ENCODE measurements at places on chromosomes 6 and 20.

GRCh38 chr6:25583099-25583498 is 68.9 kb upstream of the SCGN start:
- no peak for DNase-seq

- DNase-seq, result no peak
Measured at GRCh38 chr6:140082867-140083297, 708.4 kb upstream of the CITED2 start.

DNA sequence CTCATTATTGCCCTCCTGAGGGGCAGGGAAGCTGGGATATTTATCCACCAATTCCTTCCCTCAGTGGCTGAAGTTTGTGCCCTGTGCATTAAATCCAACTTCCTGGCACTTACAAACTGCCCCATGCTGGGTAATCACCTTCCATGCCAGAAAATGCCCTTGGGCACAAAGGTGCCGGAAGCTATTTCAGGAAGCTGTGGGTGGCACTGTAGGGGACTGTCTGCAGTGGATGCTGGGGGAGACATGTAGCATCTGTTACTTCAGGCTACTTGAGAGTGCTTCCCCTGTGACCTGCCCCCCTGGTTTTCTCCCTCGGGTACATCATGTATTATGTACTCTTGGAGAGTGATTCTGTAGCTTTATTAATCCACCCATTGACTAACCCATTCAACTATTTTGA is 24.7 kb upstream of the RALGAPA2 start:
- DNase-seq, result no peak

DNA sequence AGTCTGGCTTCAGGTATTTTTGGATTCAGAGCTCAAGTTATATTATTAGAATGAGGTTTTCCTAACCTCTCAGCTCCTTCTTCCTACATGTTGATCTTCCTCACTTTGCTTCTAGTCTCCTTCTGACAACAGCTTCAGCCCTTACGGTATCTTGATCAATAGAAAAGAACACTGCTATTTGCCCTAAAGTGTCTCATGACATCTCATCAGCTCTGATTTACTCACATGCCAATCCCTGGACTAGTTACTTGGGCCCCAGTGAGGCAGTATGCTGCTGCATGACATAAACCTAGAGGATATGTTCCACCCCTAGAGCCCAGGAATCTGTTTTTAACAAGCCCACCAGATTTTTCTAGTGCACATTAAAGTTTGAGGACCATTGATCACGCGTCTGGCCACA is 110.3 kb downstream of the UNC5CL start:
- no peak for DNase-seq

GRCh38 chr20:49647550-49647949 is 66.1 kb downstream of the B4GALT5 start:
- no peak for DNase-seq

DNA sequence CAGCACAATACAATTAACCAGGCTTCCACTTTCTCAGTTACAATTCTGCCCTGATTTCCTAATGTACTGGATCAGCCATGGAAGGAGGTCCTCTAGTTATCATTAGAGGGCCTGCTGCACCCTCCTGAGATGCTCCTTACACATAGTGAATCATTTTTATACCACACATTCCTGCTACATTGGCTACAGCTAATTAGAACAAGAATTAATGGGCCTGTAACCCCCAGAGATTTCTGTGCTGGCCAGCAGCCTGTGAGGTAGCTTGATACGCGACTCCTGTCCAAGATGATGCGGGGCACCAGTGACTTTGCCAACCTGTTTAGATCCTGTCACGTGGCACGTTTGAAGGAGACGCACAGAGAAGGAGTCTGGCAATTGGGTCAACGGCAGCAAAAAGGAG is 422.8 kb downstream of the EPM2A start:
- DNase-seq, result no peak

DNA sequence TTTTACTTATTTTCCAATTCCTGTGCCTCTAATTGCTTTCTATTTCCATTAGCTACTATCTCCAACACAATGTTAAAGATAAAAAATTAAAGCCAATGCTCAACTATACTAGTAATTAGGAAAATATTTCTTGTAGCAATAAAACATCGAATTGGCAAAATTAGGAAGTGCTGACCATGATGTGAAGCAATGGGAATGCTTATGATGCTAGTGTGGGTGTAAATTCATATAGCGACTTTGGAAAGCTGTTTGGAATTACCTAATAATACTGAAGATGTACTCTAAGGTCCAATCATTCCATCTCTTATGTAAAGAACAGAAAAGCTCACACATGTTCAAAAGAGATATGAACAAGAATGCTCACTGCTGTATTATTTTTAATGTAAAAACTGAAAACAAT is 78.2 kb downstream of the UBE3D start:
- no peak for DNase-seq

DNA sequence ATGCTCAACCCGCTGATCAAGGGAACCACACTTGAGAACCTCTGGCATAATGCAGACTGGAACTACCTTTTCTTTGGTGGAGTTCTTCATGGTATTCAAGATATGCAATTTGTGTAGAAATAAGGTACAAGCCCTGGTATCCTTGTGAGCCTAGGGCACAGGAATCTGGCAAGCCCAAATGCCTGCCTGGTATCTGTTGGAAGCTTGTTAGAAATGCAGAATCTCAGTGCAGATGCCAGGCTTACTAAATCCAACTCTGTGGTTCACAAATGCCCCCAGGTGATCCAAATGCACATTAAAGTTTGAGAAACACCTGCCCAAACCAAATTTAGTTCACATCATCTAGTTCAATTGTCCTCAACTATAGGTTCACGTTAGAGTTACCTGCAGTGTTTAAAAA is 159.8 kb upstream of the LAMP5 start:
- no peak for DNase-seq

GRCh38 chr6:167567142-167568033 is 242.5 kb downstream of the TTLL2 start:
- DNase-seq, result no peak

GRCh38 chr20:18144541-18145099 is 7.0 kb downstream of the KAT14 start:
- no peak for DNase-seq

DNA sequence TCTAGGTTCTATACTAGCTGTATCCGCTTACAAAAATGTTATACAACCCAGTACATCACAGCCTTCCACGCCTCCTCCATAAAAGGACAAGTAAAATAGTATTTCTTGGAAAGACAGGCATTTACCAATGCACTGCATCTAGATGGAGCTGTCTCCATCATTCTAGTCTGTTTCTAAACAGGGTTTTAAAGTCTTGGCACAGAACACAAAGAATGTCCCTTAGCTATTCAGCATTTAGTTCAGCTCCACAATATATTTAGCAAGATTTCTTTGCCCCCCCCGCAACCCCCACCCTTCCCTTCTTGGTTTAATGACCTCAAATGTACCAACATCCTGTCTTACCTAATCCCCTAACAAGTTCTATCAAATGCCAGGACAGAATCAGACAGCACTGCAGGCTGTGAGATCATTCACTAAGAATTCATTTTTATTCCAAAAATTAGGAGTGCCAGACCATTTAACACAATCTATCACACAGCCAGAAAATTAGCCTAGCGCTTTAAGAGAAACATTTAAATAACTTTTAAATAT is 198.6 kb downstream of the BACH2 start:
- no peak for DNase-seq

- no peak for DNase-seq
Measured at GRCh38 chr6:32194825-32195651, 2.6 kb upstream of the GPSM3 start.

DNA sequence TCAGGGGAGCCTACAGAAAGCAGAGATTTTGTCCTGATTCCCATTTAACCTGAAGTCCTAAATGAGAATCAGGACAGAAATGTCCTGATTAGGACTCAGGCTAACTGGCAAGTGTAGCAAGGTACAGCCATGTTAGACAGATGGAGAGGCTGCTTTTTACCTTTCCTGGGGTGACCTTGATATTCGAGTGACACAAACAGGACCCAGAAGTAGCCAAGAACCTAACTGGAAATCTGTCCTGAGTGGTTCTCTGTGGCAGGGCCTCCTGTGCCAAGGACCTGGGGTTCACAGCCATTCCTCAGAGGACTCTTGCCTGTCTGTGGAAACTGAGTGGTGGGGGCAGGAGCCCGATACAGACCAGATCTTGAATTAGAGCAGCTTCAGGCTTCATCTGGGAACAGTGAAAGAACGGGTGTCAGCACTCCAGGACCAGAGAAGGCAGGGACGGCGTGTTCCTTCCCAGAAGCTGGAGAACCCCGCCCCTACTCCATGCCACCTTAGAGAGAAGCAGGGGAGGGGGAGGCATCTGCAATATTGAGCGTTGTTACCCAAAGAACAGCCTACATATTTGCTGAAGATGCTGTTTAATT is 4.3 kb upstream of the FUCA2 start:
- no peak for DNase-seq

DNA sequence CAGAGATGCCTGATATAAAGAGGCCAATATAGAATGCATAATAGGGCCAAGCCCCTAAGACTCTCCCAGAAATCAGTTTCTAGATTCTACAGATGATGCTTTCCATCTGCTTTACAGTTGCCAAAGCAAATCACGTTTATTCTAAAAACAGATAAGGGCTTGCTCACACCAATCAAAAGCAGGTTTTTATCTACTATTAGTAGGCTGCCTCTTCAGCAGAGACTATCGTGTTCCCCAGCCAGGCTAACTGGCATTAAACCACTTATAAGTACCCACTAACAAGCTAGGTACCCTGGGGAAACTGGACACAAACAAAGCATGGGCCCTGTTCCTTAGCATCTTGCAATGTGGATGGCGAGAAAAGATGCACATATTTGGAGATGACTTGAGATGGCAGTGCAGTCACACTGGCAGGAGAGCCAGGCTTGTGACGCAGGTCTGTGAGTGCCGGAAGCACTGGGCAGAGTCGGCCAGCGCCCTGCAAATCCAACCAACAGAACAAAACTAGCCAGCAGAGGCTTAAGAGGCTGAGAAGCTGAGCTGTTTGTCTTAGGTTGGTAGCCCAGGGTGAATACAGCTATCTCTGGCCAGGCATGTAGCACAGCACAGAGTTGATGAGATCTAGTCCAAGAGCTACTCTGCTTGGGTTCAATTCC is 73.4 kb downstream of the GFOD1 start:
- DNase-seq, result no peak

DNA sequence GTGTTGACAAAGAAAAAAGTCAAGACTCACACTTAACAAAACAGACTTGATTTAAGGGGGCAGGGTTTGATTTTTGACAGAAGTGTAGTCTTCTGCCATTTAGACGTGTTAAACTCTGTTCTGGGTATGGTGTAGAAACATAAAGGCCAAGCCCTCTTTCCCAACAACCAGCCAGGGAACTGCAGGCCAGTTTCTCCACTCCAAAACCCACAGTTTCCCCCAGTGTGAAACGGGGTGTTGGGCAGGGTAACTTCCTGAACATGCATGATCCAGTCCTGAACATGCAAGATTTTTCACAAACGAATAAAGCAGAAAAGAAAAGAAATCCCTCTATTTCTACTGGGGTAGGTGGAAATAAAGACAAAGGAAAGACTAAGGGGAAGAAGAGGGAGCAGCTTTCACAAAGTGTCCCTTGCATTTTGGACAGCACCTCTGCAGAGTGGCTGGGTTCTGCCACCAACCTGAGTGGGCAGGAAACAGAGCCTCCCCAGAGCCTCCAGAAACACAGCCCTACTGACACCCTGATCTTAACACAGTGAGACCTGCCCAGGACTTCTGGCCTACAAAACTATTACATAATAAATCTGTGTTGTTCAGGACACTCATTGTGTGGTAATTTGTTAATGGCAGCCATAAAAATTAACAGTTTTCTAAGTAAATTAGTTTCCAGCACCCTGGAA is 7.5 kb downstream of the APMAP start:
- no peak for DNase-seq

DNA sequence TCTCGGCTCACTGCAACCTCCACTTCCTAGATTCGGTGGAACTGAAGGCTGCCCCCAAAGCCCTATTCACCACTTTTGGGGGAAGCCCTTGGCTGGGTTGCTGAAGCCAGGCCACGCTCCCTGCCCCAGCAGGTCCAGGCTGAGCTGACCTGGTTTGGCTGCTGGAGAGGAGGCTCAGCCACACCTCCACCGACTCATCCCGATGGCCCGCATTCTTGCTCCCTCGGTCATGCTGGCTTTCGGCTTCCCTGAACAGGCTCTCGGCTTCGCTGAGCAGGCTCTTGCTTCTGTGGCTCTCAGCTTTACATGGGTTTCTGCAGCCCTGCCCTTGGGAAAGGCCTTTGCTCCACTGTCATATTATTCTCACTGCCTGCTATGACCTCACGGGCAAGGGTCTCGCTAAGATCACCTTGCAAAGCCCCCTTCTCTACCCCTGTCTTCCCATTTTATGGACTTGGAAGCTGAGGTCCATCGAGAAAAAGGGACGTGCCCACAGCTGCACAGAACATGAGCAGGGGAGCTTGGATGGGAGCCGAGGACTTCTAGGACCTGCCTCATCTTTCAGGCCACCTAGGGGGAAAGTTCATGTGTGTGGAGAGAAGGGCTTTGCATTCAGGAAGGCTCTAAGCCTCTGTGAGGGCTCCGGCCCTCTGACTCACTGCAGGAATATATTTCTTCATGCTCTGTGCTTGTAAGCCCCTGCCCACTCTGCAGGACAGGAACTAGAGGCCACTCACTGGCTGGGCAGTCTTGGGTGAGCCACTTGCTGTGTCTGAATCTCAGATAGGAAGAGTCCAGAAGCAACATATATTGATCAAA is 15.6 kb downstream of the ARHGAP40 start:
- DNase-seq, result no peak

- no peak for DNase-seq
Measured at GRCh38 chr6:168109171-168109570, 30.2 kb upstream of the FRMD1 start.

GRCh38 chr20:4814696-4815252 is 93.1 kb downstream of the PRND start:
- DNase-seq, result no peak

GRCh38 chr20:46743088-46743487 is 33.6 kb downstream of the SLC2A10 start:
- DNase-seq, result no peak

DNA sequence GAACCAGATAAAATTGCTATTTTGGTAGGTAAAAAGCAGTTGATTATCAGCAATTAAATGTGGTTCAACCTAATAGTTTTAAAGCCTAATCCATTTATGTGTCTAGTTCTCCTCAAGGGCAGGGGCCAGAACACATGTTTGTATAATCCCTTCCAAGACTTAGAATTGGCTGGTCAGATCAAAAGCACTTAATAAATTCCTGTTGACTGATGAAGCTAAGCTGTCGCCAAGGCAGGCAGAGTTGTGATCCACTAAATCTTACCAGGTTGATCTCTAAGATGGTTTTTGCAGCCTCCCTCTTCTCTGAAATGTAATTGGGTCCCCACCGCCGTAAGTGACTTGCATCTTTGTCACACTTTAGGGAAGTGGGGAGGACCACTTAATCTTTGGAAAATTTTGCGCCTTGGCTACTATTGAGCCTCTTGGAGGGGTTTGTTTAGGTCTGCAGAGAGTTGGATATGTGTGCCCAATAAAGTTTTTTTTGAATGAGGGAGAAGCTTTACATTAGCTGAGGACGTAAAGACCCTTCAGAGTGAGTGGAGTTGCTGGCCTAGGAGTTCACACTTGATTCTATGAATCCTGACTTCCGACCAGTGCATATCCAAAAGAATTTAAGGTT is 65.9 kb downstream of the PHF20 start:
- no peak for DNase-seq

- no peak for DNase-seq
Measured at GRCh38 chr6:152300517-152300916, 336.6 kb downstream of the SYNE1 start.

- DNase-seq, result peak; percentile 26
Measured at GRCh38 chr20:22686097-22686496, 101.7 kb upstream of the FOXA2 start.

GRCh38 chr6:128124713-128125112 is 223.9 kb upstream of the THEMIS start:
- DNase-seq, result no peak

- no peak for DNase-seq
Measured at GRCh38 chr6:42243046-42243445, 25.4 kb upstream of the MRPS10 start.

- no peak for DNase-seq
Measured at GRCh38 chr6:141212296-141212695, 920.4 kb upstream of the GJE1 start.

Measured in NCI-H2171 (cell line).